Stimulated activated CD4-positive, alpha-beta T cell treated with anti-CD3 and anti-CD28 coated beads, TNF-alpha, amount 100 ng/mL, for 48 hours (primary cell): ENCODE measurements at places on chromosomes 16 and 17.

DNA sequence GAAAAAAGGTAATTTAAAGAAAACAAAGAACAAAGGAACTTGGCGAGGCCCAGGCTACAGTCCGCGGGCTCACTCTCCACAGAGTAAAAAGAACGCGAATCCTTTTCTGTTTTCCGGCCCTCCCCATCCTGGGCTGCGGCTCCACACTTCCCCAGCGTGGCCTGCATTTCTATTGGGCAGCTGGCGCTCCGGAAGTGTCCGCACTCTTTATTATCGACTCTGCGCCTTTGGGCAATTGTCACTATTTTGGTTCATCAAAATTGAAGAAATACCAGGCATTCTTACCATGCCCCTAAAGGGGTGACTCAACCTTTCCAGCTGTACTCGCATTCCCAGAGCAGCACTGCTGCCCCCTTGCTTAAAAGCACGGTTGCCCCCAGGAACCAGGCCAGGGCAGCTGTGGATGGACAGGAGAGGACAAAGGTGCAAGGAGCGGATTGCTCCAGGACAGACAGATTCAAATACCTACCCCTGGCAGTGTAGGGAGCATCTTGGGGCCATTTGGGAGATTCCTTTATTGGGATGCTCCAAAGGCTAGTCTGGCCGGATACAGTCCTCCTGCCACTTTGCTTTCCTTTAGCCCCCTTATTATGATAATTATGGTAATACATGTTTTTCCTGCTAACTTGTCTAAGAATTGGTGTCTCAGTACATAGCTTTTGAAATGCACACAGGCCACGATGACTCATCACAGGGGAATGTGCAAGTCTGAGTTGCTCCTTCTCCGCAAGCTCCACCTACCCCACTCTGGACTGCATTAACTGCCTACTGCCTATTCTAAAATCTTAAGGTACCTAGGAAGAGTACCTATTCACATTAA lies 985 bp upstream of the SLFN12 start:
- DNase-seq, result peak; percentile 42

DNA sequence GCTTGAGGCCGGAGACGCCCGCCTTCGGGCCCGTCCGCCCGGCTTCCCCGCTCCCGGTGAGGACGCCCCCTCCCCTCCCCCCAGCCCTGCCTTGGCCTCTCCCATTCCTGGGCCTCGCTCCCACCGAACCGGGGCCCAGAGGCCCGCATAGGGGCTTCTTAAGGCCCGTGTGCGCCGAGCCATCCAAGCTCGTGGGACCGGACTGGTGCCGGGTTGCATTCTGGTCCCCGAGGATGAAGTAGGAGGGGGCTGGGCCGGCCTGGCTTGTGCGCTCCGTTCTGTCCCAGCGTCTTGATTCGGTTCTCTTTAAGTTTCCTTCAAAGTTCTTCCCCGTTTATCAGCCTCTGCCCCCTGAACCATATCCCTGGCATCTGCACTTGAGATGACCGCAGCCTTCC lies 488 bp downstream of the SENP3 start:
- DNase-seq, result no peak

DNA sequence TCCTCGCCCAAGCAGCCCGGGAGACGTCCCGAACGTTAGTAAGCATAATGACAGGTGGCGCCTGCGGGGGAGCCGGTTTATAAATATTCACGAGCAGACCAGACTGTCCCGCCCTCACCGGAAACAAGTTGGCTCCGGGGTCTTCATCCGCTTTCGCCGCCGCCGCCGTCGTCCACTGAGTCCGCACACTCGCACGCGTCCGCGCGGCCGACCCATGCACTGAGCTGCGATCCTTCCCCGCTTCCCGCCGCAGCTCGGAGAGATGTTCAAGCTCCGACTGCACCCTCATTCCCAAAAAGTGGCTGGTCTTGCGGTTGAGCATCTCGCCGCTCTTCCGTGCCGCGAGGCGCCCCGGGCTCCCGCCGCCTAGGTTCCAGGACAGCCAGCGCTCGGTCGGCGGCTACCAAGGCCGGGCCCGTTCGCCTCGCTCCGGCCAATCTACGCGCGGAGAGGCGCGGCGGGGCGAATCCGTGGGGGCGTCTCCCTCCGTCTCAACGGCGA lies 385 bp downstream of the CFAP119 start:
- DNase-seq, result no peak

GRCh38 chr17:35807371-35808144 lies 1.7 kb upstream of the TAF15 start:
- DNase-seq, result no peak

DNA sequence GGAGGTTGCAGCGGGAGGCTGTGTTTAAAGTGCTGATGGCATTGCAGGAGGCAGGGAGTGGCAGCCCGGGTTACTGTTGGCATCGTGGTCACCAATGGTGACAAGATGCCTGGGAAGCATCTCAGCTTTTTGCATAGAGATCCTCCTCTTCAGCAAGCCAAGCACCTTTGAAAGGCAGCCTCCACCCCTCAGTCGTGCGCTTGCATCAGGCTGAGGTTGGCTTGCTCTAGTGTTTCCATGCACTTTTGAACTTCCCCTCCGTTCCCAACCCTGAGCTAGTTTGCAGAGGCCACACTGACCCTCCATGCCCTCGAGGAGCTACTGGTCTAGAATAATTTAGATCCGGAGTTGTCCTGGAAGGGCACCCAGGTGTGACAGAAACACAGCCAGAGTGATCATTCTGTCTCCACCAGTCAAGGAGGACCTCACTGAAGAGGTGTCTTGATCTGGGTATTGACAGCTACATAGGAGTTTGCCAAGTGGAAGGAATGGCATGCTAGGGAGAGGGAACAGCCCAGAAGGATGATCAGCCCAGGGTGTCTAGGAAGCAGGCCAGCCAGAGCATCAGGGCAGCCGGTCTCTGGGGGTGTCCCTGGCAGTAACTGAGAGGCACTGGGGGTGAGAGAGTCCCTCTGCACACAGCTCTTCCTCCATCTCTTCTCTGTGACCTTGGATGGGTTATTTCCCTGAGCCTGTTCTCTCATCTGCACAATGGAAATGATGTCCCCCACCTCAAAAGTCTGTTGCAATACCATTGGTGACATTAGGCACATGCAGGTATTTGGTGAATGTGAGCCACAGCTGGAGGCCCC lies 7.7 kb downstream of the BEAN1 start:
- no peak for DNase-seq

- DNase-seq, result no peak
These were observed 27.7 kb upstream of the CLEC18B start for GRCh38 chr16:74448990-74449389.

DNA sequence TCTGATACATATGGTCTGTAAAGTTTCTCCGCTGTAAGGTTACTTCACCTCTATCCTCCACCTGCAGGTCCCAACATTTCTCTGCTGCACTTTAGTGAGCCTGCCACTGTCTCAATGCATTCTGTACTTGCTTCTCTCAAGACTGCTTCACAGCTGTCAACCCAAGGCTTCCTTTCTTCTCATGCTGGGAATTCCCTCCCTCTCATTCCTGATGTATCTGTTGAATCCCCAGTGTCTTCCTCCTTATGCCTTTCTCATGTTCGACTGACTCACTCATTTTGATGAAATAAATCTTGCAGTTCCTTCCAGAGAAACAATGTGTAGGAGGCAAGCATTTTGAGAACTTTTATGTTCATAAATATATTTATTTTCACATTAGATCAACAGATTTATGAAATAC lies 288.3 kb downstream of the CNTNAP4 start:
- DNase-seq, result no peak

DNA sequence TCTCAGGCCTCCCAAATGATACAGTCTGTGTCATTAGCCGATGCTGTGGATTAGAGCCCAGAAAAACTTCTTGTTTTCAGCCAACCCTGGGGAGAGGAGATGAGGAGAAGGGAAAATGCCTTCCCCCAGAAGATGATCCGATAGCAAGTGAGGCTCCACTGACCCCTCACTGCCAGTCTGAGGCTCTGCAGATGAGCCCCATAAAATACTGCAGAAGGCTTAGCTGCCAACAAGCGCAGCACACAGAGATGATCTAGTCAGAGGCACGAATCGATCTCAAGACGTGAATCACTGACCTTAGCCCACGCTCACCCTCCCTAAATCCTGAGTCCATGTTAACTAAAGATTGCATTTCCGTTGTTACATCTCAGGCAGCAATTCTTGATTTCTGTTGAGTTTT lies 31.5 kb downstream of the SALL1 start:
- no peak for DNase-seq
